ENCODE measurements at places on chromosomes 7 and 10.

DNA sequence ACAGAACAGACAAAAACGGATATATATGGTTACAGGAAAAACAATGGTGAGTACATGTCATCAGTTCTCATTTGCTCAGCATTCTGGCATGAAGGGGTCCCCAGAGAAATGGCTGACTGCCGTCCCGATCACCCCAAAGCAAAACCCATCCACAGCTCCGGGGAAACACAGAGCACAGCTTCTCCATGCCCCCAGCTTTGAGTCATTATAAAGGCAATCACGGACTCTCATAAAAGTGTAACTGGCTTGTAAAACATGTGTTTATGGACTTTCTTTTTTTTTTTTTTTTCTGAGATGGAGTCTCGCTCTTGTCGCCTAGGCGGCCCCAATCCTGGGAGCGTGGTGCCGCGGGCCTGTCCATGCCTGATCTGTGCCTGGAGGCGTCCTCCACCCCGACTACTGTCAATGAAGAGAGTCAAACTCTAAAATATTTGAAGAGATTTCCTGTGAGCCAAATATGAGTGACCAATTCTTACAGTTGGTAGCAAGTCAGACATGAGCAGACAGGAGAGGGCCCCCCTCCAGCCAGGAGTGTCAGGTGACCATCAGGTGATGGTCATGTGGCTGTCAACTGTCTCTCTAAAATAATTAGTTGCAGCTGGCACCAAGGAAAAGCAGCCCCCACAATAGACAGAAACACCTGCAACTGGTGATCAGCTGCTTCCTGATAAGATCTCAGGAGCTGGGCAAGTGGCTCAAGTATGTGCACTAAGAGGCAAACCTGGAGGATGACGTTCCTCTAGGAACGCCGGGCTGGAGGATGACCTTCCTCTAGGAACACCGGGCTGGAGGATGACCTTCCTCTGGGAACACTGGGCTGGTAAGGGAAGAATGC lies 21.7 kb upstream of the NOM1 start:
- no peak for DNase-seq

DNA sequence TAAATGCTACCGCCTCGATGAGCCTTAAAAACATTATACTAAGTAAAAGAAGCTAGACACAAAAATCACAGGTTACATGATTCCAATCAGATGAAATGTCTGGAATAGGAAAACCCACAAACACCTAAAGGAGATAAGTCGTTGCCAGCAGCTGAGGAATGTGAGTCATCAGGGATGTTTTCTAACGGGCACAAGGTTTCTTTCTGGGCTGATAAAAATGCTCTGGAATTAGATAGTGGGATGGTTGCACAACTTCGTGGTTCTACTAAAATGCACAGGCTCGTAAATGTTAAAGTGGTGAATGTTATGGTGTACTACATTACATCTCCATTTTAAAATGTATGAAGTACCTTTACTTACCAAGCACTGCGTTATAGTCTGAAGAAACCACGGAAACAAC lies 9.7 kb downstream of the ABLIM1 start:
- DNase-seq = peak; percentile 66

DNA sequence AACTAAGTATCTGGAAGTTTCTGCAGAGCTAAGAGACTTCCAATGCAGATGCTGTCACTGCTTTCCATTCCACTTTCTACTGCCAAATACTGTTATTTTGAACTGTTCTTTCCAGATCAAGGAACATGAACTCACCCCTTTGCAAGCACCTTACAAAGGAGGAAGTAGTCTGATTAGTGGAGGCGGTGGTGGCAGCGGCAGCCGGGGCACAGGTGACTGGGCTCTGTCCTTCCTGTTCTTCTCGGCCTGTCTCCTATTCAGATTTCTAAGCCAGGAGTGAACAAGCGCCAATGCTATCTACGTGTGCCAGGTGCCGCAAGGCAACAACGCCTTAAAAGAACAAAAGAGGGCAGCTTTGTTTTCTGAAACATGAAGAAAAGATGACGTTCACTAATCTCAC lies 44.9 kb downstream of the BEND7 start:
- DNase-seq = no peak

DNA sequence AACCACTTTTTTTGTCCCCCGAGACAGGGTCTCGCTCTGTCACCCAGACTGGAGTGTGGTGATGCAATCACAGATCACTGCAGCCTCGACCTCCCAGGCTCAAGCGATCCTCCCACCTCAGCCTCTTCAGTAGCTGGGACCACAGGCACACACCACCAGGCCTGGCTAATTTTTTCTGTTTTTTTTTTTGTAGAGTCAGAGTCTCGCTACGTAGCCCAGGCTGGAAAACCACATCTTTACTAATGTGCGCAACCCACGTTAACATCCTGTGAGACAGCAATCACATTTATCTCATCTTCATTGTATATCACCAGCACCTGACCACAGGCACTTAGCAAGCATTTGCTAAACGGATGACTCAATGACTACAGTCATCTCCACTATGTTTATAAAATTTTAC lies 77.8 kb upstream of the ATP6V0A4 start:
- DNase-seq = peak; percentile 58

DNA sequence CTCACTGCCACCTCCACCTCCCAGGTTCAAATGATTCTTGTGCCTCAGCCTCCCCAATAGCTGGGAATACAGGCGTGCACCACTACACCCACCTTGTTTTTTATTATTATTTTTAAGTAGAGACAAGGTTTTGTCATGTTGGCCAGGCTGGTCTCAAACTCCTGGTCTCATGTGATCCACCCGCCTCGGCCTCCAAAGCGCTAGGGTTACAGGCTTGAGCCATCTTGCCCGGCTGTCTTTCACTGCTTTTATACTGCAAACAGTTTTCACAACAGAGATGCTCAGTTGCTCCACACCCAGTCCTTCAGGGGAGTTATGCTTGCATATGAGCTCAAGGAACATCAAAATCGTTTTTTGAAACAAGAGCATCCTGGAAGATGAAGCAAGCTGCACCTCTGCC lies 1.3 kb upstream of the PRR15 start:
- peak; percentile 37 for DNase-seq

DNA sequence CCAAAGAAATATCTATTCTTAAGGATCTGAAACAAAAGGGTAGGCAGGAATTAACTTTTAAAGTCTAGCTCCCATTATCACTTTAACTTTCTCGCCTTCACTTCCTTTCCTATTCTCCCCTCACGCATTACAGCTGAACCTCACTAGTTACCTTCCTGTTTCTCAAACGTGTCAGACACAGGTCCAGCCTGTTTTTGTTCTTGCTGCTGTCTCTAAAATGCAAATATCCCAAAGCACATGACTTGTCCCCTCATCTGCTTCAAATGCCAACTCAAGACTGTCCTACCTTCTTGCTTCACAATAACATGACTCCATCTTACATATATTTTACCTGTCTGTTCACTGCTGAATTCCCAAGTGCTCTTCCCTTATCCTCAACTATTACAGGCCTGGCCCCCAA lies 17.6 kb downstream of the ZDHHC6 start:
- no peak for DNase-seq

- DNase-seq = no peak
Observed at GRCh38 chr7:75623390-75624133, 115.2 kb downstream of the HIP1 start.

GRCh38 chr7:138282997-138283396 lies 177.1 kb upstream of the TRIM24 start:
- no peak for DNase-seq

GRCh38 chr7:885261-885892 lies 9.0 kb downstream of the GET4 start:
- DNase-seq = no peak

- no peak for DNase-seq
Observed at GRCh38 chr10:88833723-88834122, 17.9 kb downstream of the ANKRD22 start.

DNA sequence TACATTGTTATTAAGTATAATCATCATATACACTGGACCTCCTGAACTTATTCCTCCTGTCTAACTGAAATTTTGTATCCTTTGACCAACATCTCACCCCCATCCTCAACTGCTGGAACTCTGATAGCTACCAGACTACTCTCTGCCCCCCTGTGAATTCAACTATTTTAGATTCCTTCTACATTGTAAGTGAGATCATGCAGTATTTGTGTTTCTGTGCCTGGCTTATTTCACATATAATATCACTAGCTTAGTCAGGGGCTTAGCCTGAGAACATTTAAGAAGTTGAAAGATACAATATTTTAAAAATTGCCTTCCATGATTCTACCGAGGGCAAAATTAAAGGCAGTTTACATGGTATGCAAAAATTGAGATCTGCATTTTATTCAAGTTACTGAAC lies 26.9 kb downstream of the STAMBPL1 start:
- DNase-seq = no peak

- DNase-seq = no peak
Observed at GRCh38 chr7:68718097-68718551, 880.2 kb upstream of the AUTS2 start.

DNA sequence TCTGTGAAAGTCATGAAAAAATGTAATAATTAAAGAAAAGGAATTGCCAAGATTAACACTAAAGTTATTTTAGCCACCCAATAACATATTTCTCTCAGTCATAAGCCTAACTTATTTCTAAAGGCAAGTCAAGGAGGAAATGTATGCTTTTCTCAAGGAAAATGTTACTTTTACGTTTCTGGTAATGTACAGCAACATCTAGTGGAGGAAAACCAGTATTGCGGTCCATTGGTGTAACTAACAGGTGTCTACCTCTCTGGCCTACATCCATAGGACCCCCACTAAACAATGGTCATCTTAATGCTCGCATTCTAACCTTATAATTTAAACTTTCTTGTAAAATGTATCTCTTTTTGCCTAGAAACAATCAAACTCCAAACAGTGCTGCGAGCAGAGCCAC lies 437.5 kb downstream of the KIF20B start:
- no peak for DNase-seq

DNA sequence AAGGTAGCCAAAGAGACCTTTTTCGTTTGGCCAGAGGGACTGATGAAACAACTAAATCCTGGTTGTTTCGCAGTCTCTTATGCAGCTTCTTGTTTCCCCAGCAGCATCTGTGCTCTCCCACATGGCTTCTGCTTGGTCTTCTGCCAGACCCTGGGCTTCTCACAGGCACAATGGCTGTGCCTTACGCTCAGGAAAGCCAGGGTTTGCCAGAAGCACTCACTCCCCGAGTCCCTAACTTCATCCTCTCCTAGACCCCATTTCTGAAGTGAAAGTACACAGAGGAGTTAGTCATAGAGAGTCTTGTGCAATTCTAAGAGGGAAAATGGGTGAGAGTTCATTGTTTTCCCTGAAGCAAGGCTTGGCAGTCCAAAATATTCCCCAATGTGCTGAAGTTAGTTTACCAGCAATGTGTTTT lies 121.7 kb downstream of the EVX1 start:
- peak; percentile 21 for DNase-seq

- no peak for DNase-seq
Observed at GRCh38 chr7:116740755-116741462, 68.9 kb downstream of the MET start.

GRCh38 chr10:500876-501275 lies 188.6 kb downstream of the DIP2C start:
- DNase-seq = no peak

DNA sequence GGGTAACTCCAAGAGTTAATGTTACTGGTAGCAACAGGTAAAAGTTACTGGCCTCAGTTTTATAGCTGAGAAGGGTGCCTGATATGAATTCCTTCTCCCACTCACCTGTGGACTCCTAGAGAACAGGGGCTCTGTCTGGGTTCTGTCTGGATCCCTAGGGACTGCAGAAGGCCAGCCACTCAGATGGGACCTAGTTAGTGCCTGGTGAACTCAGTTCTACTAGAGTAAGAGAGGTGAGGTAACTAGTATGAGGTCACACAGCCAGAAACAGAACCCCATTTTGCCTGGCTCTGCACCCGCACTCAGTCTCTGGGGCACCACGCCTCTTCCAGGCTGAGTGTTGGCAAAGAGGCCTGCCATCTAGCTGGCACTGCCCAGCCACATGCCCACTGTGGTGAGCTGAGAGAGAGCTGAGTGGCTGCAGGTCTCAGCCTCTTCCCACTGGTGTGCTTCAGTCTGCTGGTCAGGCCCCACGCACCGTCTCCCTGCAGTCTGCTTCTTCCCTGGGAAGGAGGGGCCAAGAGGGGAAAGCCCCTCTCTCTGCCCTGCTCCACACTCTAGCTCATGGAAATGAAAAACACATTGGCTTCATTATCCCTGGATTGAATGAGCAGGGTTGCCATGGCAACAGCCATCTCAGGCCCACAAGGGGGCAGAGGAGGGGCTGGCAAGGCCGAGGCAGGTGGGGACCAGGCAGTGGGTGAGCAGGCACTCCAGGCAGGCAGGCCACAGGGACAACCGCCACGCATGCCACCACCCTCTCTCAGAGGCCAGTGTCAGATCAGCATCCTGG lies 110.6 kb downstream of the ZMIZ1 start:
- no peak for DNase-seq

GRCh38 chr10:94623572-94623971 lies 60.0 kb upstream of the CYP2C18 start:
- no peak for DNase-seq

DNA sequence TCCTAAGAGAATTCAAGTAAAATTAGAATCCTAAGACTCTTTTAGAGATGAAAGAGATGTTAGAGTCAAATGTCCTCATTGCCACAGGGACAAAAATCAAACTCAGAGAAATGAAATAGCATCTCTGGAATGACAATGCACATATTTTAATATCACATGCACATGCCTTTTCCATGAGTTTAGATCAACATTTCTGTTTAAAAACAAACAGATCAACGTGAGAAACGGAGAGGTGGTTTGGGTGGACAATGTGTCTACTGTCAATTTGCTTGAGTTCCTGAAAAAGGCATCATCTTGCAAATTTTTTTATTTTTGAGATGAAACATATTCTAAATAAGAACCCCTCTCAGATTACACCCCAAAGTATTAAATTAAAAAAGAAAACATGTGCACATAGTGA lies 130.0 kb downstream of the CHRM2 start:
- DNase-seq = peak; percentile 10

GRCh38 chr10:35546824-35547225 lies 58.3 kb upstream of the GJD4 start:
- DNase-seq = peak; percentile 61

GRCh38 chr10:114310346-114310745 lies 71.3 kb downstream of the VWA2 start:
- no peak for DNase-seq

DNA sequence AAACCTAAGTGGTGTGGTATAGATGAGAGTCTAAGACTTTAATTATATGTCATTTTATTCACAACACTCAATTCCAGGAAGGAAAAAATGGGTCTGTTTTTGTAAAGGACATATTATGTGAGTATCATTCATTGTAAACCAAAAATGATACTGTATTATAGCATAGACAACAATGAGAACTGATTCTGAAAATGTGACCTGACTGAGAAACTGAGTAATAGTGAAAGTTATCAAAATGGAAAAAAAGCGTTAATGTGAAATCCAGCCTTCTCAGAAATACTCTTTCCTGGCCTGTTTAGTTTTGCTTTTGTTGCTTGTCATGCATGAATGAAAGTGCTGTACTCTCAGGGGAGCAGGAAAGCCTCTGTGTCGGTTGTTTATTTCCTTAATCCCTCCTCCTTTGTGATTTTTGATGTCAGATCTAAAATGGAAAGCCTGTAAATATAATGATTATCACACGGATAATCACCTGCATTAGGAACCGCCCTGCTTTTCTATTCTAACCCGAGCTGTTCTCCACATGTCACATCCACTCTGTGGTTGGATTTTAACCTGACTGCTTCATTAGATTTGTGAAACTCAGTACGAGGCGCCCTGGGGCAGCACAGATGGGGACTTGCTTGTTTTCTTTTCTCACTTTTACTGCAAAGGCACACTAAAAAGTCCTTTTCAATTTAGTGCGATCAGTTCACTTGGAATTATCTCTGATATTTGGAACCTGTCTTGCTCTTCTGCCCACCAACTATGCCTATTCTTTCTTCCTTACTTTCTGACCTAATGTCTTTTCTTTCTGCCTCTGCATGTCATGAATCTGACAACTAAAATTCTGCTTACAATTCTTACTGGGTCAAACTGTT lies 240.9 kb upstream of the KAT6B start:
- DNase-seq = no peak

- DNase-seq = no peak
Observed at GRCh38 chr7:106165337-106165736, 53.2 kb upstream of the SYPL1 start.

Data from PC-9 (cell line).